ENCODE measurements at places on chromosomes 12 and 14.

- no peak for DNase-seq
These were observed 36.1 kb downstream of the TBC1D30 start for GRCh38 chr12:64860446-64860998.

DNA sequence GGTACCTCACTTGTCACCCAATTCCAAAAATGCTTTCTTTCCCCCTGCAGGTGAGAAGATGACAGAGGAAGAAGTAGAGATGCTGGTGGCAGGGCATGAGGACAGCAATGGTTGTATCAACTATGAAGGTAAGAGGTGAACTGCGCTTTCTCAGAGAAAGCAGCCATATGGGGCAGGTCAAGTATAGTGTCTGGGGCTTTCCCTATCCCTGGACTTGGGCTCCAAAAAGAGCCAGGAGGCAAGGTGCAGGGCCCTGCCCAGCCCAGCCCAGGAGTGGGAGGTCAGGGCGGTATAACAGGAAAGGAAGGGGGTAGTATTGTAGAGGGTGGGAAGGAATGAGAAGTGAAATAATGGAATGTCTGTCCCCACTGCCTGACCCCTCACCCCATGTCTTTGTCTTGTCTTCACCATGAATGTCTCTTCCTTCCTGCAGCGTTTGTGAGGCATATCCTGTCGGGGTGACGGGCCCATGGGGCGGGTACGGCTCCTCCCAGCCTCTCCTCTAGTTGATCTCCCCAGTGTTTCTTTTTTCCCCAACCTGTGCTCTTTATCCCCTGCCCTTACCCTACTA is 2.1 kb downstream of the MYL6 start:
- peak; percentile 75 for DNase-seq

- no peak for DNase-seq
These were observed 1.1 kb downstream of the KITLG start for GRCh38 chr12:88579161-88579517.

DNA sequence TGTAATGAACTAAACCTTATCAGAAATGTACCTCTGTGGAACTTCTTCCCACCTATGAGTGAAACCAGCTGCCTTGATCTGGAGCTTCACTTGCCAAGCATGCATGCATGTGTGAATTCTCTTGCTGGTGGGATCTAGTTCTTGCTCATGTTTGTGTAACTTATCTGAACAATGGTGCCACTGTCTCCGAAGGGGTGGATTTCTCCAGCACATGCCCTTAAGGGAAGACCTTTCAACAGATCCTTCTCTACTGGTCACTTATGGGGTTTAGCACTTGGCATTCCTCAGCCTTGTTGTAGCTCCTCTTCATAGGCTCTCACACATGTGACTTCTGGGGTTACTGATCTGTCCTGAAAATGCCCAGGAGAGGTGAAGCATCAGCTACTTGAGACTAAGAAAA is 25.0 kb downstream of the SMOC1 start:
- DNase-seq = no peak

DNA sequence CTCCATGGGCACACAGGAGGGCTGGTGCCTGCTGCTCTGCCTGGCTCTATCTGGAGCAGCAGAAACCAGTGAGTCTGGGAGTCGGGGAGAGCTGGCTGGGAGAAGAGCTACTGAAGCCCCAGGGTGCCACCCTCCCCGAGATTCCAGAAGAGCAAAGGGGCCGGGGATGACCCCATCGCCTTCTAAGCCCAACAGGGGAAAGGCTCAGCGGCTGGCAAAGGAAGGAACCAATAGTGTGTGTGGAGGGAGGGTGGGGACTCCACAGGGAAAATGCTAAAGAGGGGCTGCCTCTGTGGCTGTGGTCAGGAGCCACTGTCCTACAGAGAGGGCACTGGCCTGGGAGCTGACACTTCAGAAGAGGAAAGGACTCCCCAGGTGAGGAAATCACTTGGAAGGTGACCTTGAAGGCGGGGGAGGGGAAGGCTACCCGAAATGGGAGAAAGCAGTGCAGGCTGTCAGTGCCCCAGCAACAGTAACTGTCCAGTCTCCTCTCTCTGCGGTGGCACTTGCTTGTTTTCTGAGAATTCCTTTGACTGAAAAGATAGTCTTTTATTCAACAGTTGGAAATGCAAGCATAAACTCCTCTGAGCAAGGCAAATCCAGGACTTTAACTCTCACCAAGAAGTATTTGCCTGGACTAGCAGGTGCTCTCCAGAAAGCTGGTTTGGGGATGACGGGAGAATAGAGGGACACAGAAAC is 552 bp downstream of the TAPBPL start:
- no peak for DNase-seq

GRCh38 chr12:121581686-121582429 is 1.0 kb upstream of the KDM2B start:
- DNase-seq = peak; percentile 32

DNA sequence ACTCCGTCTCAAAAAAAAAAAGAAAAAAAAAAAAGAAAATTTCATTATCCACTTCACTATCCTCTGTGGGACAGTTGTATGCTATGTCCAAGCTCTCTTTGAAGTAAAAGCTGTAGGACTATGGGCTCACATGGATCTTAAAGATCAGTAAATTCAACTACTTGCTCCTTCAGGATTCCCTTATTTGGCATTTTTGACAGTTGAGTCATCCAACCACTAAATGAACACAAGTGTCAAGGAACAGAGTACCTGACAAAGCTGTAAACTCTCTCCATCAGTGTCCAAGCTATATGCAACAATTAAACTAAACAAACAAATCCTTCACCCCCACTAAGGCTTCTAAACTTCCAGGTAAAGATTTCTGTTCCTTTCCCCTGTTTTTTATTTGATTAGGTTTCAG is 177.0 kb downstream of the CEP128 start:
- DNase-seq = no peak

GRCh38 chr14:53217316-53217994 is 64.3 kb upstream of the DDHD1 start:
- DNase-seq = peak; percentile 76

Data from CD4-positive, alpha-beta T cell treated with Interferon alpha-2 for 1 hour (primary cell).